ENCODE measurements at places on chromosomes 6 and 20.

- no peak for DNase-seq
These were observed 3.9 kb downstream of the CNPY3 start for GRCh38 chr6:42933205-42933604.

- no peak for DNase-seq
These were observed 17.7 kb upstream of the ITCH start for GRCh38 chr20:34345402-34345736.

DNA sequence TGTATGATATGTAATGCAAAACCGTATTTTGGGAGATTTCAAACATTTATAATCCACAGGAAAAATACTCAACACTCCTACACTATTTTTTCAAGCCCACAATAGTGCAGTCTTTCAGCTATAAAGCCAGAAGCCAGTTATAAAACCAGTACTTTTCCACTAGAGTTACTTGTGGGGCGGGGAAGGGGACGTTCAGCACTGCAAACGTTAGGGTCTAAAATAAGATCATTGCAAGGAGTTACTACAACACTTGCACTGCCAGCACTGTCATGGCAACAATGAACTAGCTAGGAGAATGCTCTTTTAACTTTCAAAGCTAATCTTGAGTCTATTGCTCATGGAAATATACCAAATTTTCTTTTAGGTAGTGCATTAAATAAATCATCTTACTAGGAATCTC, 14.7 kb downstream of the SESN1 start:
- no peak for DNase-seq

- no peak for DNase-seq
These were observed 141.2 kb downstream of the DTNBP1 start for GRCh38 chr6:15521582-15521981.

All from AG20443 (cell line).